Esophagus squamous epithelium (tissue), 5 donors: ENCODE measurements at places on chromosomes 11 and 22.

DNA sequence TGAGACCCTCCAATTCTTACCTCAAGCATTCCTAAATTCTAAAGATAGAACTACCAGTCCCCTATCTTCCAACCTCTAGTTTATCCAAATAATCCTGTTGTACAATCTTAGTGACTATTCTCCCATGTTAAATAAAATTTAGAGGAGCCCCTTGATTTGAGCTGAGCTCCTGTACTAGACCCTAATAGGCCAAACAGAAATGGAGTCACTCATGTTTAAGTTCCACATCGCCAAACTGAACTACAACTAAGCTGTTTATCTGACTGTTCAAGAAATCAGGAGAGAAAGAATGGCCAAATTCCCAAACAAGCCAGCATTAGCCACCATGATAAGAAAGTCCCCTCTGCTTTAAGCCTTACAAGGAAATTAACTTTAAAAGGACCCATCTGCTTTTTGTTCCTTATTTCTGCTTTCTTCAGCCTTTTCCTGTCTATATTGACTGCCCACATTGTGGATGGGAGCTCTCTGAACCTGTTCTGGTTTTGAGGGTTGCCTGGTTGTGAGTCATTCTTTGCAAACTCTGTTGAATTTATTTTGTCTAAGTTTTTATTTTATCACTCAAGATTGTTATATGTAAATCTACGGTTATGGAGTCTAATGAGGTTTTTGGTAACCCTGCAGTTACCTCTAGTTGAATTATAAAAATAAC, 90.4 kb downstream of the TTC28 start:
- DNase-seq: no peak

- DNase-seq: no peak
Measured at GRCh38 chr11:69442807-69443137, 38.7 kb upstream of the LINC01488 start.

DNA sequence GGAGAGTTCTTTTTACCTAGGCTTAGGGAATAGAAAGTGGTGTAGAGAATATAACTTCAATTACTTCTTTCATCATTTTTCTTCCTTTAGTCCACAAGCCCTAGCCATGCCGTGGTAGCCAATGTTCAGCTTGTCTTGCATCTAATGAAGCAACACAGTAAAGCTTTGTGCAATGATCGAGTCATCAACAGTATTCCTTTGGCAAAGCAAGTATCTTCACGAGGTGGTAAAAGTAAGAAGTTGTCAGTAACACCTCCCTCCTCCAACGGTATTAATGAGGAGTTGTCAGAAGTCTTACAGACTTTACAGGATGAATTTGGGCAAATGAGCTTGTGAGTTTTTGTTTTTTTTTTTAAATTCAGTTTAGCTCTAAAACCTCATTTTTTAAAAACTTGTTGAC, 37.4 kb downstream of the CEP57 start:
- DNase-seq: no peak

- no peak for DNase-seq
Measured at GRCh38 chr11:3984896-3985295, 109.7 kb upstream of the RRM1 start.

DNA sequence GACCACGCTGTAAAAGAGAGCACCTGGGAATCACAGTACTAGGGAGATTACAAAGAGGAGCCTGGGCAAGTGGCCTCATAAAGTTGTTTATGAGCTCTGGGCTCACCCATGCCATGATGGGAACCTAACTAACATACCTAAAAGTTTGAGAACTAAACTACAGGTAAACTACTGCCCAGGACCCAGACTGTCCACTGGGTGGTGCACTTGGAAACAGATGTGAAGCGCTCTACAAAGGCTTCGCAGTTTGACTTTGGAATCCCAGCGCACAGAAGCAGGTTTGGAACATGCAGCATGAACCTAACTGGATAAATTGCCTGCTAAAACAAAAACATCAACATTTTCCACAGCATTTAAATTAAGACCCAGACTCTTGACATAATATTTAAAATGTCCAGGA, 418.6 kb downstream of the FAM181B start:
- DNase-seq: no peak

DNA sequence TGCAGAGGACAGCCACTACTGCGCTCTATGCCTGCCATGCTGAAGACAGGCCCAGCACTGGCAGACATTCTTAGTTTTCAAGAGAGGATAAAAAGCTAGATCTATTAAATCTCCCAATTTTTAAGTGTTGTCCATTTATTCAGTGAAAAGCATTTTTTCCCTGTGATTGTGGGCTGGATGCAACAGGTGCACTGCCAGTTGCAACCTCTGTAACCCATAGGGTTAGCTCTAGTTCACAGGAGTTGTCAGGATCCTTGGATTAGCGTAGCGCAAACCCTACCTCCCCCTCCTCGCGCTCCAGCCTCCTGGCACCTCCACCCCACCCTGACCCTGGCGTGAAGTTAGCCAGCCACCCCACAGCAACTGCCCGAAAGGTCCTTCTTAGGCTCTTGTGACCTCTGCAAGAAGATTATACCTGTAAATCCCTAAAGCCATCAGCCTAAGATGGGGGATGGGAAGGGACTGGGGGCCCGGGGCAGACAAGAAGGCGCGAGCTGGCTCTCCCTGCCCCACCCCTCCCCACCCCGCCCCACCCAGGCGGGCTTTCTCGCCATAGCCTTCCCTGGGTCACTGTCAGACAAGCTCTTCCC, 30.9 kb downstream of the EIF3F start:
- DNase-seq: no peak

GRCh38 chr11:64296830-64297698, 3.1 kb upstream of the CATSPERZ start:
- no peak for DNase-seq

DNA sequence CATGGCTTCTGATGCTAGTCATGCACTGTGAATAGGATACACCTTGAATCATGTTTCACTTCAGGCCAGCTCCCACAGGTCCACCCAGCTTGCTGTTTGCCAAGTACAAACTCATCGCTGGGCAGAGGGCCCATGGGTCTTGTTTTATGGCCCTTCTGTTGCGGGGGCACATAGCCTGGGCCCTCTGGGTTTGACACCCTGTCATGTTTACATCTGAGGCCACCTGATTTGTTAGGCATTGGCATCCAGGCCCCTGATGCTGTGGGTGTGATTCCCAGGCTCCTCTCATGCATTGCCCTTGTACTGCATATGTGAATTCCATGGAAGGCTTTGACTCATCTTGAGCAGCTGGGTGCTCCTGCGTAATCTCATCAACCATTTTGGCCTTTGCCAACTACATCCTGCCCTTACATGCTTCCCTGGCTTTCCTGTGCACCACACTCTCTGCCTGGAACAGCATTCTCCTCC, 32.6 kb downstream of the PPFIBP2 start:
- DNase-seq: no peak

- no peak for DNase-seq
Measured at GRCh38 chr11:85096939-85097338, 530.2 kb downstream of the DLG2 start.

DNA sequence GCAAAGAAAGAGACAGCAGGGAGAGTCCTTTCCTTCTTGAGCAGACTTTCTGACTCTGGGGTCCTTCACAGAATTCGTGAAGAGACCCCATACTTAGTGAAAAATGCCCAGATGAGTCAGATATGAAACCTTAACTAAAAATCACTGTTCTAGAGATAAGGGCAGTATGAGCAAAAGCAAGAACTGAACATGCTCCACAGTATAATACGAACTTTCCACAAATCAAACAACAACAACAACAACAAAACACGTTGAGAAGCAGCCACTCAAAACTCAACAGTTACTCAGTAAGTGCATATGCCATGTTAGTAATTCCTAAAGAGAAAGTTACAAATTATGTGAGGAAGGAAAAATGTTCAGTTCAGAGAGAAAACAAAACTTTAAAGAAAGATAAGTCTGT, 44.3 kb downstream of the PITPNB start:
- DNase-seq: no peak

GRCh38 chr11:123406441-123407129, 23.5 kb upstream of the GRAMD1B start:
- DNase-seq: no peak

GRCh38 chr11:2273311-2273710, 2.9 kb upstream of the ASCL2 start:
- no peak for DNase-seq

DNA sequence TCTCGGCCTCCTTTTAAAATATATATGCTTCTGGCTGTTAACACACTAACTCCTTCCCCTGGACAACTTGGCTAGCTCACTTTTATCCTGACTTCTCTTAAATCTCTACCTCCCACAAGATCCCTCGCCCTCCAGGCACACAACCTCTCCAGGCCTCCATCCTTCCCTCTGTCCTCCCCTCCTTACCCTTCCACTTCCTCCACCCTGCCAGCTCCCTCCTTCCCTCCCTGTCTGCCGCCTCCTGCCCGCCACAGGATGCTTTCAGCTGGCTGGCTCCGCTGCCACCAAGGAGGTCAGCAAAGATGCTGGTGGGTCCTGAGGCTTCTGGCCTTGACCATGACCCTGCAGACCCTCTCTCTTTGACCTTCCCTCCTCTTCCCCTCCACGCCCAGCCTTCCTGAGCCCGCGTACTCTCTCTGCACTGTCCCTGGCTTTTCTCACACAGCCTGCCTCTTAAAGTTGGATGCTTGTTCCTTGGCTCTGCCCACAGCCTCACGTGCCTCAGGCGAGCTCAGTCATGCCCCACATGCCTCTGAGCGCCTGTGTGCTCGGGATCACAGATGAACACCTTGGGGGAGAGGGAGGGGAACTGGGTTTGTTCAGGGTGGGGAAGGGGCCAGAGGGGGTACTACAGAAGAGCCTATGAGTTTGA, 6.7 kb downstream of the NFAM1 start:
- no peak for DNase-seq

GRCh38 chr22:25696763-25697162, 45.2 kb upstream of the MYO18B start:
- DNase-seq: no peak

- no peak for DNase-seq
Measured at GRCh38 chr22:29871684-29872083, 11.3 kb upstream of the MTMR3 start.

- no peak for DNase-seq
Measured at GRCh38 chr11:35214226-35214770, 75.3 kb downstream of the CD44 start.

DNA sequence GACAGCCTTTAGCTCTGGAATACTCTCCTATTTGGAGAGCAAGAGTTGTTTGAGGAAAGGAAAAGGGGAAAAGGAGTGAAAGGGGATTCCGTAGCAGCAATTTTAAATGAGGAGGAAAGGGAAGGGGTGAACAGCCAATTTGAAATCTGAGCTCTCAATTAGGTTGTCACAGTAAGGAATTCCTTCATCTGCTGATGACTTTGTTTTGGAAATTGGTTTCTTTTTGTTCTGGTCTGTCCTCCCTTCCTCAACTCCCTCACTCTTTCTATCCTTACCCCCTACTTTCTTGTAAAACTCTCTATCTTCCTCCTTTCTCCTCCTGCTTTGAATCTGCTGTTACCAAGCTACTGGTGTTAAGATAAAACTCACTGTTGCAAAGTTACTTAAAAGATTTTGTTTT, 1155.6 kb downstream of the DLG2 start:
- no peak for DNase-seq

GRCh38 chr22:35442471-35442870, 42.5 kb downstream of the MCM5 start:
- DNase-seq: no peak

DNA sequence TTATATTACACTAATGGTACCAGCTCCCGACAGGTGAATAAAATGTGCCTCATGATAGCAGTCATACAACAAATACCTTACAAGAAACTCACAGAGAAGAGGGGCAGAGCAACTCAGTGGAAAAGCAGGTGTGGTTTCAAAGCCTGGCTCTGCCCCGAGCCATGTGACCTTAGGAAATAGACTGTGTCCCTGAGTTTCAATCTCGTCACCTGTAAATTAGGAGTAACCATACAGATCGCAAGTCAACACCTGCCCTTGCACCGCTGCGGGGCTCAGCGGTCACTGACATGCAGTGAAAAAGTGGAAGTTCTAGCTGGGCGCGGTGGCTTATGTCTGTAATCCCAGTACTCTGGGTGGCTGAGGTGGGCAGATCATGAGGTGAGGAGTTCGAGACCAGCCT, 11.9 kb upstream of the MRTFA start:
- DNase-seq: no peak

GRCh38 chr22:24426436-24426835, 963 bp upstream of the ADORA2A start:
- DNase-seq: no peak

DNA sequence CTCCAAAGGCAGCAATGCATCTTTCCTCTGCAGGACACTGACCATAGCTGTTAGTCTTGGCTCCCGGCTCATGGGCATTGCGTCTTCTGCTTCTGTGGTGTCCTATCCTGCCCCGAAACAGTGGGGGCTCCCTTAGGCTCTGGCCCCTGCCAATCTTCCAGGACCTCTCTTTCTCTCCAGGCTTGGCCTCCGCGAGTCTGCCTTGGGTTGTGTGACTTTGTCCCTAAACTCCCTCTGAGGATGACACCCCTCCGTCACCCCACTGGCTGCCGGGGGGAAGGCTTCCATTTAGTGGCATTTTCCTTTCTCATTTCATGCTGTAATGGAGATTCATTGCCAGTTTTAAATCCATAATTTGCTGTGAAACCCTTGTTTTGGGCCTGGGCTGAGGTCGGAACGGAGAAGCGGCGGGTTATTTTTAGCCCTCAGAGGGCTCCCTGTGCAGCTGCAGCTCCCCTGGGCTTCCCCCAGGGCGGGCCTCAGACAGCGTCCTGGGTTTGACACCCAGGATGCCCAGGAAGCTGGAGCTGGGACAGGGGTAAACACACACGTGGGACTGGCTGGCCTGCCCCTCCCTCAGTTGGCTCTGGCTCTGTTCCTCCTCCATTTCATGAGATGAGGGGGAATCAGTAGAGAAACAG, 156.1 kb downstream of the ST3GAL4 start:
- DNase-seq: no peak

DNA sequence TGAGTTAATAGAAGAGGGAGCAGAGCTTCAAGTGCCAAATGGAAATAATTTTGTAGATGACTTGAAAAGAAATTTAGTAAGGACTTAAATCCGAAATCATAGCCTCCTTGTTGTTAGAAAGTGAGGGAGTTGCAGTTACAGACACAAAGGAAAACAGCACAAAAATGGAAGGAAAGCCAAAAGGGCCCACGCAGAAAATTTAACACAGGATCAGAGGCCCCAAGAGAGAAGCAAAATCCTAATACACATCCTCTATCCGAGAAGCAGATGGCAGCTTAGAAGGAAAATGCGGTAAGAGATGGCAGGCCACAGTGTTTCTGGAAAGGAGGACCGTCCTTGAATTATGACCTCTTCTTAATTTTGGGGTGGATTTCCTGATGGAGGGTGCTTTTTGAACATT, 48.7 kb upstream of the SYT13 start:
- DNase-seq: no peak
